ENCODE measurements at places on chromosomes 5 and 9.

GRCh38 chr5:56640763-56641406 lies 174.5 kb upstream of the MAP3K1 start:
- DNase-seq, result peak; percentile 47

DNA sequence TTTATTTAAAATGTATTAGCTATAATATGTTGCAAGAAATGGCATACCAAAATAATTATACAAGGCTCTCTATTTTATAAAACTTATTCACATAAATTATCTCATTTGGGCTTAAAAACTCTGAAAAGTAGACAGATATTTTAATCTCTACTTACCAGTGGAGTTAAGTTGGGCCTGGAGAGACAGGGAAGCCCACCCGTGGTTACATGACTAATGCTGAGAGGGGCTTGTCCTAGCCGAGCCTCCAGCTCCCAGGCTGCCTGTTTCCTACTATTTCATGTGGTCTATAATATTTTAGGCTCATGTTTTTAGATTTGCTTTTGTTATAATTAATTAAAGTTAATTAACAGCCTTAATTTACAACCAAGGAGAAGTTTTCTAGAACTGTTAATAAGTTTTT lies 20.9 kb upstream of the ASPN start:
- DNase-seq, result no peak

- no peak for DNase-seq
Observed at GRCh38 chr5:167947306-167947705, 344.1 kb upstream of the WWC1 start.

DNA sequence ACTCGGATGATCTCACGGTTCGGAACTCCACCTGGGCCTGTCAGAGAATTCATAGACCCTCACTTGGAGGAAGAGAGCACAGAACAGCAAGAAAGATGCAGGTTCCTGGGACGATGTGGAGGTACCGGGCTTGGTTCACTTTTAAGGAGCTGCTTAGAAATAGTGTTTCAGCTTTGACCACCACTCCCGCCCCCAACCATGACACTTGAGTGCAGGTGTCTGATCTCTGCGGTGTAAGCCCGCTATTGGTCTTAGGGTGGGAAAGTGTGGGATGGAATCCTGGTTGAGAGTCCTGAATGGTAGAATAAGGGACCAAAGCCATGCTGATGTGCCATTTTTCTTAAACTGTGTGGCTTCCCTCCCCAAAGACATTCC lies 97.2 kb upstream of the LMX1B start:
- no peak for DNase-seq

DNA sequence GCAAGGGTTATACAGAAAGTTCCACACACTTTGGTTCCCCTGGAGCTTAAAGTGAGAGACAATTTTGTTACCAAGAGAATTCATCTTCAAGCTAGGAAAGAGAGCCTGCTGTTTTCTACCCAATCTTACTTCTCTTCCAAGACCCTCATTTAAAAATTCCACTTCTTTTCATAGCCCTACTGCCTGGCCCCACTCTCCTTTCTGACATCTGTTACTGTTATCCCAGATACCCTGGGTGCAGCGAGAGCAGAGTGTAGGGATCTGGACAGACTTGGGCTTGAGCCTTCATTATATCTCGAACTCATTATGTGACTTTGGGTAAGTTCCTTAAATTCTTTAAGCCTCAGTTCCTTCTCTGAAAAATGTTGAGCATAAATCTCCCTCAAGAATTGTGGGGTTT lies 263.1 kb downstream of the ASTN2 start:
- DNase-seq, result no peak

GRCh38 chr5:52883110-52883509 lies 95.4 kb downstream of the ITGA1 start:
- no peak for DNase-seq

DNA sequence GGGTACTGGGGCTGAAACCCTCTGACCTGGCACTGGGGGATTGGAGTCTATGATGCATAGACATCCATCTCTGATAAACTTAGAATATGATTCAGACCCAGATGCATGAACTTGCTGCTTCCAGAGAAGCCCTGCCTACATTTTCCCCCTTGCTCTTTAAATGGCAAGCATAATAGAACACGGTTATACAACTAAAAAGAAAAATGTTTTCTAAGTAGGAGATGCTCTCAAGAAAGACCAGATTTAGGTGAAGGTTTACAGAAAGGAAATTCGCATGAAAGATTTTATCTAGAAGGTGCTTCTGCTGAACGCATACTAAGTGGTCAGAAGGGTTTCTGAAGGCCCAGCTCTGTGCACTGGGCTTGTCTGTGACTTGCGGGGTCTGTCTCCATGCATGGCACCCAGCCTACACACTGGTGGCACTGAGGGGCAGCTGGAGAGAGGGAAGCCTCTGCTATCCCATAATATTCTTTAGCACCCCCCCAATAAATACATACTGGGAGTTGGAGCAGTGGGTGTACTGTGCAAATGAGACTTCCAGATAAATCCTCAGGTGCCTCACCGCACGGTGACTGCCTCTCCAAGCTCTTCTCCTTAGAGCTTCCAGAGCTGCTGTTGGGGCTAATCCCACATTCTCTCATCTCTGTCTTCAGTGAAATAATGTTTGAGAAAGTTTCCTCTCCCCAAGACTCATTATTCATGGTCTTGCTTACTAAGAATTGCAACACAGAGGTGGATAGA lies 114.6 kb downstream of the FSTL4 start:
- no peak for DNase-seq
